HL-60 (cell line): ENCODE measurements at places on chromosomes 13 and 19.

- DNase-seq = no peak
These were observed 52.2 kb upstream of the RANBP3 start for GRCh38 chr19:6030214-6030507.

GRCh38 chr13:110263888-110264287 is 43.1 kb downstream of the COL4A1 start:
- DNase-seq = no peak

GRCh38 chr13:21362741-21363140 is 96.4 kb downstream of the ZDHHC20 start:
- no peak for DNase-seq

GRCh38 chr13:68056816-68057710 is 826.9 kb upstream of the PCDH9 start:
- DNase-seq = no peak

GRCh38 chr19:41620171-41620570 is 6.7 kb downstream of the CEACAM4 start:
- no peak for DNase-seq
